ENCODE measurements at places on chromosomes 7 and 10.

DNA sequence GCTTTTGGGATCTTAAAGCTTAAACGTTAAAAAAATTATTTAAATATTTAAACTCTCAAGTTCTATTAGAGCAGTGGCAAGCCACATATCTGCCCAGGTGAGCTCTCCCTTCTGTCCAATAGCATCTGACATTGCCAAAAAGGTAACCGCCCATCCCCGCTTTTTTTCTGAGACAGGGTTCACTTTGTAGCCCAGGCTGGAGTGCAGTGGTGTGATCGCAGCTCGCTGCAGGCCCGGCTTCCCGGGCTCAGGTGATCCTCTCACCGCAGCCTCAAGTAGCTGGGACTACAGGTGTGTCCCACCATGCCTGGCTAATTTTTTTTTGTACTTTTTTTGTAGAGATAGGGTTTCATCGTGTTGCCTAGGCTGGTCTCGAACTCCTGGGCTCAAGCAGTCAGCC is 83.2 kb downstream of the RBM33 start:
- no peak for DNase-seq

GRCh38 chr10:69367469-69367868 is 49.2 kb downstream of the TACR2 start:
- no peak for DNase-seq

DNA sequence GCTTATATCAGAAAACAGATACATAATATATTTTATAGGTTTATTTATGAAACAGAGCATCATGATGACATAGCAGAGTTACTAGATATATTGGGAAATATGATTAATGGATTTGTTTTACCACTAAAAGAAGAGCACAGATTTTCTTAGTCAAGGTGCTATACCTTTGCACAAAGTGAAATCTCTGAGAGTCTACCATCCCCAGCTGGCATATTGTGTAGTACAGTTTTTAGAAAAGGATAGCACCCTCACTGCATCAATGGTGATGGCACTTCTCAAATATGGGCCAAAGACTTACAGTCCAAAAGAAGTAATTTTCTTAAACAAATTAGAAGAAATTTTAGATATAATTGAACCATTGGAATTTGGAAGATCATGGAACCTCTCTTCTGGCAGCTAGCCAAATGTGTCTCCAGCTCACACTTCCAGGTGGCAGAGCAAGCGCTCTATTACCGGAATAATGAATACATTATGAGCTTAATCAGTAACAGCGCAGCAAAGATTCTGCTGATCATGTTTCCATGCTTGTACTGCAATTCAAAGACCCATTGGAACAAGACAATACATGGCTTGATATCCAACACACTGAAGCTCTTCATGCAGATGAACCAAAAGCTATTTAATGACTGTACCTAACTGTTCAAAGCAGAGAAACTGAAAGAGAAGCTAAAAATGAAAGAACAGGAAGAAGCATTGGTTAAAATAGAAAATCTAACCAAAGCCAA is 21.9 kb upstream of the CREB3L2 start:
- no peak for DNase-seq

- DNase-seq, result no peak
These were observed 4.1 kb upstream of the VSIR start for GRCh38 chr10:71777213-71777985.

DNA sequence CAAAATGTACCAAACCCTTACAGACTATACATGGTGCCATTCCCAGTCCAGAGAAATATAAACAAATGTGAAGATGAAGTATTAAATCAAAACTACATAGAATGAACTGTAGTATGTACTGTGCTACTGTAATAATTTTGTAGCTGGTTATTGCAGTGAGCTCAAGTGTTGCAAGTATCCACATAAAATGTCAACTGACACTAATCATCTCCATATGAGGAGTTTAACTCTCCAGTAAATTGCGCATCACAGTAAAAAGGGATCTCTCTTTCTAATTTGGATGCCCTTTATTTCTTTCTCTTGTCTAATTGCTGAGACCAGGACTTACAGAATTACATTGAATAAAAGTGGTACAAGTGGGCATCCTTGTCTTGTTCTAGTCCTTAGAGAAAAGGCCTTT is 165.5 kb downstream of the CPED1 start:
- no peak for DNase-seq

- no peak for DNase-seq
These were observed 107.3 kb downstream of the PROSER2 start for GRCh38 chr10:11930312-11930978.

DNA sequence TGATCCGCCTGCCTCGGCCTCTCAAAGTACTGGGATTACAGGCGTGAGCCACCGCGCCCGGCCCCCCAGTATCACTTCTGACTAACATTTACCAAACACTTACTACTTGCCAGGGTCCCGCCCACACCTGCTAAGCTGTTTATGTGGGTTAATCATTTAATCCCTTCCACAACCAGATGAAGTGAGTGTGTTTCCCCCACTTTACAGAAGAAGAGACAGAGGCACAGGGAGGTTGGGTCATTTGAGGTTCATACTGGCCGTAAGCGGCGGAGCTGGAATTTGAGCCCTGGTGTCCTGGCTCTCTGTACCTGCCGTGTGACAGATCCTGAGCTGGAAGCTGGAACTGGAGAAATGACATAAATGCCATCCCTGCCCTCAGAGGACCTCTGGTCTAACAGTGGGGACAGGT is 15.1 kb upstream of the VPS37D start:
- no peak for DNase-seq

DNA sequence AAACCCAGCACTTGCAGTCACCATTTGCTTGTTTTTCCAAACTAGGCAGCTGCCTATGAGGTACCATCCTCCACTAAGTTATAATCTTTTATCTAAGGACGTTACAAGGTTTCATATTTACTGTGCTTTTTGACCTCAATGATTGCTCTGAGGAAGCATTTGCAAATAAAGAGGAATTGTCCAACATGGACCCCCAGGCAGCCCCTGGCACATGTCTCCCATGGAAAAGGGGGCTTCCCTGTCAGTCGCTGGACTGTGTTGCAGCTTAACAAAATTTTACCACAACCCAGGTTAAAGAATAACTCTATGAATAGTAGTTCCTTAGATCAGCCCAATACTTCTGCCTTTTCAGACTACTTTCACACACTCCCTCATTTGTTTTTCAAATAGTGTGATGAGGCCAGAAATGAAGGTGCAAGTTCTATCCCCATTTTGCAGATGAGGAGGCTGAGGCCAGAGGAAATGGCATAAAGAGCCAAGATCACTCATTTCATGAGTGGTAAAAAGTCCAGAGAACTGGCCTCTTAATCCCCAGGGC is 52.8 kb upstream of the ZPBP start:
- no peak for DNase-seq

DNA sequence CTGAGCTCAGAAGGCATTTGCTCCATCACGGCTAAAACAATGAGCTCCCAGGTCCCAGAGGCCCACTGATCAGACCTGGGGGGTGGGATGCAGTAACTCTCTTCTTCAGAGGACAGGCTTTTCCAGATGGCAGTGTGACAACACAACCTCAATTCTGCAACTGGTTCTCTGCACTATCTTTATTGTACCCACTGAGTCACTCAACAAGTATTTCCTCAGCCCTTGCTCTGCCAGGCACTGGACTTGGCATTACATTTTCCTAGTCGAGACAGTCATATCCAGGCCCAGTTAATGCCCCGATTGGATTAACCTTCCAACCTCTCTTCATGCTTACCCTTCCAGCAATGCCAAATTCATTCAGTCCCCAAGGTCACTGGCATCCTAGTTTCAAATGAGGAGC is 72.6 kb downstream of the JAZF1 start:
- no peak for DNase-seq

- no peak for DNase-seq
These were observed 1.6 kb downstream of the PPRC1 start for GRCh38 chr10:102134416-102134815.
